ENCODE measurements at places on chromosomes 12 and 14.

DNA sequence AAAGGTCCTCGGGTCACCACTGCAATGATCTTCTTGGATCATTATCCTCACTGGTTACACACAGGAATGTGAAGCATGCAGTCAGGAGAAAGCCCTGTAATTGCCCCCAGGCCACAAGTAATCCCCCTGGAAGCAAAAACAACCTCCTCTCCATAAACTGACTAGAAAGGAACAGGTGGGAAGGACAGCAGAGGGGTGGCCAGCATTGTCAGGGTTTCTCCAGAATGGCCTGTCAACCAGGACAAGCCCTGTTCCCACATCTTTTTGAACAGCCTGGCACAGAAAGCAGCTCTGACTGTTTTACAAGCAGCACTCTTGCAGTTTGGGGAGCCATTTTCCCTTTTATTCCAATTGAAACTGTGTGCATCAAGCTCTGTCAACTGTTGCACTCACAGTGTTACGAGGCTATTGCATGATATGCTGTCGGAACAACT lies 36.1 kb downstream of the TMCC3 start:
- no peak for DNase-seq

- DNase-seq = no peak
Observed at GRCh38 chr14:96906434-96906833, 109.3 kb downstream of the VRK1 start.

- no peak for DNase-seq
Observed at GRCh38 chr12:132517013-132517739, 27.2 kb downstream of the FBRSL1 start.

DNA sequence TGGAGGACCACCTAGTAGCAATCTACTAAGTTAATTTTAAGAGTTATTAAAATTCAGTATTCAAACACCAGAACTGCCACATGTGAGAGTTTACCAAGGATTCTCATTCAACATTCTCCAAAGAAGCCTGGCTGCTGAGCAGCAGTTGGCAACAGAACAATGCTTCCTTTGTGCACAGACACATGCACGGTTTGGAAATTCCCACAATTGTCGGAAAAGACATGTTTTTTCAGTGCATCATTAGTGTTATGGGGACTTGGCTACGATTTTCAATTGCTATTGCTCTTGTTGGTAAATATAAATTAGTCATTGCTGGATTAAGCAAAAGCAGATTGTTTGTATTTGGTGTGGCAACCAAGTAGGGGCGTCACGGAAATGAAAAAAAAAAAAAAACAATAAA lies 22.2 kb downstream of the ST8SIA1 start:
- no peak for DNase-seq

GRCh38 chr14:92610849-92611271 lies 97.3 kb downstream of the RIN3 start:
- no peak for DNase-seq

DNA sequence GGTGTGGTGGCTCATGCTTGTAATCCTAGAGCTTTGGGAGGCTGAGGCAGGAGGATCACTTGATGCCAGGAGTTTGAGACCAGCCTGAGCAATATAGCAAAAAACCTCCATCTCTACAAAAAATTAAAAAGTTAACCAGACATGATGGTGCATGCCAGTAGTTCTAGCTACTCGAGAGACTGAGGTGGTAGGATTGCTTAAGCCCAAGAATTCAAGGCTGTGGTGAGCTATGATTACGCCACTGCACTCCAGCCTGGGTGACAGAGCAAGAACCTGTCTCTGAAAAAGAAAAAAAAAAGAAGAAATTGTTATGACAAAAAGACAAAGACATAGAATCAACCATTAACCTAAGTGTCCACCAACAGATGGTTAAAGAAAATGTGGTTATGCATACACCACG lies 2.1 kb upstream of the ATP23 start:
- DNase-seq = no peak

DNA sequence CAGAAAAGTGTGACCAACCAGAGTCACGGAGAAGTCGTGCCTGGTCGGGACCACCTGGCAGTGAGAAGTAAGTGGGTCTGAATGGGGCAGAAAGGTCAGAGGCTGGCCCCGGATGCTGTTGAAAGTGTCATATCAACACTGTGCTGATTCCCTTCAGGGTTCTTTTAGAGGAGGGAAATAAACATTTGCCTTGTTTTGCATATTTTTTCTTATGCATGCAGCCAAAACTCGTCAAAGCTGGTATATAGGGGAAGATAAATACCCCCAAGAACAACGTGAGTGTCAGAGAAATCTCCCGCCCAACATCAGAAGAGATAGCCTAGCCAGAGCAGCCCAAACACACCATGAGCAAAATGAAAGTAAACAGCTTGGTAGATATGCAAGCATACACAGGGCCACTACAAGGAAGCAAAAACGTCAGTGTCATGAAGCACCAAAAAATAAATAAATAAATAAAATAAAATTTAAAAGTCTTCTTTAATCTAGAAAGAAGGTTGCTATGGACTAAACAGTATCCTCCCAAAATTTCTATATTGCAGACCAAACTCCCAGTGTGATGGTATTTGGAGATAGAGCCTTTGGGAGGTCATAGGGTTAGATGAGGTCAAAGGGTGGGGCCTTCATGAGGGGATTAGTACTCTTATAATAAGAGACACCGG lies 22.1 kb downstream of the EIF5 start:
- no peak for DNase-seq

- DNase-seq = no peak
Observed at GRCh38 chr14:102184316-102185035, 44.8 kb downstream of the WDR20 start.

GRCh38 chr14:90727082-90727481 lies 89.1 kb downstream of the TTC7B start:
- no peak for DNase-seq

DNA sequence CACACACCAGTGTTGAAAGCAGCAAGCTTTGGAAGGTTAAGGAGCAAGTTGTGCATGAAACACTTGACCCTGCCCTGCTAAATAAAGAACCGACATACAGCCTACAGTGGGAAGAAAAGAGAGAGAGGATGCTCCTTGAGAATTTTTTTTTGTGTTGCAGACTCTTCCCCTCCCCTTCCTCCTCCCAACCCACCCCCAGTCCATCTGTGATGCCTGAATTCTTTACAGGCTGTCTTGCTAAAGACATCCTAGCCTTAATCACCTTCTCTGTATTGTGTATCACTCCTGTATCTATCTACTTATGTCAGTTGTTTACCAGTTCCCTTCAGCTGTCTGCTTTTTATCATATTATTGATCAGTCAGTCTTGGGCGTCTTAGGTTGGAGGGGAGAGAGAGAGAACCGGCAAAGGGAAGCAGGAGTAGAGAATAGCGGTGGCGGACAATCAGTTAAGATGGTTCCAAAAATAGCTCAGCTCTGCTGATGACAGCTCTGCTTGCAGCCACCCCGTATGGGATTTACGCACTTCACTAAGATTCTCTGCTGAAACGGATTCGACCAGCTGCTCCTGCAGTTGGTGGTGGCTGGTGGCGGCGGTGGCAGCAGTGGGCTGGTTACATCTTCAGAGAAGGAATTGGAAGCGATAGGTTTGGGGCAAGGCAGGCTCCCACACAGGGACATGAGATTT lies 664.7 kb downstream of the NRXN3 start:
- DNase-seq = no peak

DNA sequence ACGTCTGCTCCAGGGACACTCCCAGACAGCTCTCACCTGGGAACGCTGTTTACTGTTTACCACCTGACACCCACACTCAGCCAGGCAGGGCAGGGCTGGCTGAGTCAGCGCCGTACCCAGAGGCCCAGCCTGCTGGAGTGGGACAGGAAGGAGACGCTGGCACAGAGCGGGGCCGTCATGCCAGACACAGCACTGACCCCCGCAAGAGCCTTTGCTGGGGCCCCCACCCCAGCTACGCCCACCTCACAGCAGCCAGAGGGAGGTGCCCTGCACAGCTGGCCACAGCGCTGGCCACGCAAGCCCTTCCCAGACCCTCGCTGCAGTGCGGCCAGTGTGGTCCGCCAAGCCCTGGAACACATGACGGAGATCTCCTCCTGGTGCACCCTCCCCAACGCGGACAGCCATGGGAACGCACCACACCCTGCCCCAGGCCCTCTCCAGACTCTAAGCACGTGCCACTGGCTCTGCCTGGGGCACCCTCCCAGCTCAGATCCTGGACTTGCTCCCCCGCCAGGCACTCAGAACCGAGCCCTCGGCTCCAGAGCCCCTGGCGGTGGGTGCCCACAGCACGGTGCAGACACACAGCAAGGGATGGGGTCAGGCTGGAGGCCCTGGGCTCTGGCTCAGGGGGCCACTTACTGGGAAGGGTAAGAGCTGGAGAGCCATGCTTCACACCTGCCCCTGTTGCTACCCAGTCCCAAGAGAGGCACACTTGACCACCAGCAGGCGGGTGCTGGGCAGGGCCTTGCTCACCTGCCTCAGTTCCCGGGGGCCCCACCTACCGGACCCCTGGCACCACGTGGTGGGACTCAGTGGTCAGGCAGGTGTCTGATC lies 5.7 kb downstream of the AHNAK2 start:
- DNase-seq = no peak

- DNase-seq = no peak
Observed at GRCh38 chr12:123986374-123986965, 13.5 kb downstream of the ZNF664 start.

DNA sequence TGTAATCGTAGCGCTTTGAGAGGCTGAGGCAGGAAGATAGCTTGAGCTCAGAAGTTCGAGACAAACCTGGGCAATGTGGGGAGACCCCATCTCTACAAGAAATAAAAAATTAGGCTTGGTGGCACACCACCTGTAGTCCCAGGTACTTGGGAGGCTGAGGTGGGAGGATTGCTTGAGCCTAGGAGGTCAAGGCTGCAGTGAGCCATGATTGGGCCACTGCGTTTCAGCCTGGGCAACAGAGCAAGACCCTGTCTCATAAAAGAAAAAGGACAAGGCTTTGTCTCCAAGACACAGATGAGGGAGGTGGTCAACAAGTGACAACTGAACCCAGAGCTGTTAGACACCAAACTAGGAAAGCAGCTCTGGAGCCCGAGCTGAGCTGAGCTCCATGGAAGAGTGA lies 14.5 kb upstream of the TAMALIN start:
- no peak for DNase-seq

DNA sequence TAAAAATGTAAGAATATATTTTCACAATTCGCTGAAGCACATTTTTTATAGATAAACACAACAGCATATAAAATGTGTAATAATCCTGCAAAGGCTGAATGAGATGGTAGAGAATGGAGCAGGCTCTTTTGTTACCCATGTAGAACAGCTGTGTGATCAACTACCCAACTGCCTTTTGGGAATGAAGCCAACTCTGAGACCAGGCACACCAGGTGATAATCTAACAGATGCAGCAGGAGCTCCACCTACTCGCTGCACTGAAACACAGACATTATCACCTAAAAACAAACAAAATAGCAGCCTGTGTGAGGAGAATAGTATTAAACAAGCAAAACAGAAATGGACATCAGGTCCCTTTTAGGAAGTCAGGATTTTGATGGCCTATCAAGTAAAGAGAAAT lies 183.3 kb downstream of the CCDC59 start:
- no peak for DNase-seq

DNA sequence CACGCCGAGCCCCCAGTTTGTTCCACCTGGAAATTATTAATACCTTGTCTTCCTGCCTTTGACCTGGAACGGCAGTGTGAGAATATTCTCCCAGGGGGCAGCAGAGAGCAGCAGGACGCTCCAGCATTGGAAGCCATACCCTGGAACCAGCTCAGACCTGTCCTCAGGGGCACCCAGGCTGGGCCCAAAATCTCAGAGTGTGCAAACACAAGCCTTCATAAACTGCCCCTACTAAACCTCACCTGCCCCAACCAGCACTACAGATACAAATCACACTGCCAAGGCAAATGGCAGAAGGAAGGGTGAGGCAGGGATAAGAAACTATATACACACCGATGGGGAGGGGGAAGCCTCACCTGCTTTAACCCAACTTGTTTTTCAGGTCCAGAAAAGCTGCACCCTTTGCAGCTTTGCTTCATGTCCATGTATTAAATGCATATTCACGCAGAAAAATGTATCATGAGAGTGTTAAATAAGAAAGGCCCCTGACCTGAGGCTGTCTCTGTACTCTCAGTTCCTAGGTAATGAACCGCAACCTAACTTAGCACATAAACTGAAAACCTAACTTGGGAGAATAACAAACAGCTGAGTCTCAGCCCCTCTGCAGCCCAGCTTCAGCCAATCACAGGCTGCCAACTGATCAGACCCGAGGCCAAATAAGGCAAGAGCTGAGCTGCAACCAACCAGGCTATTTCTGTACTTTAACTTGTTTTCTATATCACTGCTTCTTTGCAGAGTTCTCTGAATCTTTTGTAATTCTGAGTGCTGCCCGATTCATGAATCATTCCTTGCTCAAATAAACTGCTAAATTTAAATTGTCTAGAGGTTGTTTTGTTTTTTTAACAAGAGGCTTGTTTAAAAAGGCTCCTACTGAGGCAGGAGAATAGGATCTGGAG lies 130.1 kb downstream of the SPTSSA start:
- DNase-seq = peak; percentile 48

DNA sequence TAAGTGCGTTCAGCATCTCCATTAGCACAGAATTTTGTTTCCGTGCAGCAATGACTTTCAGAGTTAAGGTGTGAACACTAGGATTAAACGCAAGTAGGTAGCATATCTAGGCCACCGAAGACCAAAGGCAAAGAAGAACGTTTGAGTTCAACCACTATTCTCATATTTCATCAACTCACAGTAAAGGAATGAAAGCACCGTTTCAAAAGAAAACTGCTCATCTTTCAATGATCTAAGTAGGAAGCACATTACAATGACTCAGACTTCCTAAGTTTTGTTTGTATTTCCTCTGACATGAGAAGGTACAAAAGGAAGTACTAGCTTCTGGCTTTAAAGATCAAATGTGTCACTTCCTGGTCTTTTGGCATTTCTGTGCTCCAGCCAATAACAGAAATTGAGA lies 57.6 kb downstream of the ACADS start:
- DNase-seq = no peak

DNA sequence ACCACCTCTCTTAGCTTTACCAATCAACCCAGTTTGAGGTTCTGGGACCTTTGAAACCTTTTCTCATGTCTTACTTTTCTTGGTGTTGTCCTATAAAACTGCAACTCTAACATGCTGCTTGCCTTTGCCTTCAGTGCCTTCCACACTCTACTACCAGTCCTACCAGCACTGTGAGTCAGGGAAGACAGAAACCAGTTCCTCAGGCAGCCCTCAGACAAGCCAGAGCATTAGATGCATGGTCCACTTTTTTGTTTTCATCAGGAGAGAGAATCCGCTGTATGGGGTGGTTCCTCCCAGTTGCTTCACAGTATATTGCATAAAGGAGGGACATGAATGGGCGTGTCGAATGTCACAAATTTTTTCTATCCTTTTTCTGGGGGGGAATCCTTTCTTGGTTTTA lies 17.3 kb upstream of the KLRB1 start:
- DNase-seq = no peak

- DNase-seq = no peak
Observed at GRCh38 chr12:26694402-26694801, 138.6 kb downstream of the ITPR2 start.

- no peak for DNase-seq
Observed at GRCh38 chr14:95264271-95264973, 55.3 kb downstream of the CLMN start.
